Nucleus accumbens (tissue), 56 donors: ENCODE measurements at places on chromosomes 1 and 21.

DNA sequence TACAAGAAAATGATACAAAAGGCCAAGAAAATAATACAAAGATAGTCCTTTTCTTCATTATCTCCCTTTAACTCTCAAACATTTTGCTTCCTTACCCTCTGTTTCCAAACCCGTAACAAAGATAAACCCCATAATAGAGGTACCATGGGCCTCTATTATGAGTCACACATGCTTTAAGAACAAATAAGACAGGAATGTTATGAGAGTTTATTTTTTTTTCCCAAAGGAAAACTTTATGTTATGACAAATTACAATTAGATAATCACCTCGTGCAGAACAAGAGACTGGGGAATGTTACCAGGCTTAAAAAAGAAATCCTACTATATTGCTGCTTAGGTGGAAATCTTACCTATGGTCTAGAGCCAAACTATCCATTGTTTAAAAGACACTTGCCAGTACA lies 272.0 kb downstream of the BRINP3 start:
- no peak for DNase-seq

- no peak for DNase-seq
Observed at GRCh38 chr1:22210176-22210575, 67.3 kb upstream of the WNT4 start.

- no peak for DNase-seq
Observed at GRCh38 chr1:245873068-245873467, 634.0 kb downstream of the SMYD3 start.

DNA sequence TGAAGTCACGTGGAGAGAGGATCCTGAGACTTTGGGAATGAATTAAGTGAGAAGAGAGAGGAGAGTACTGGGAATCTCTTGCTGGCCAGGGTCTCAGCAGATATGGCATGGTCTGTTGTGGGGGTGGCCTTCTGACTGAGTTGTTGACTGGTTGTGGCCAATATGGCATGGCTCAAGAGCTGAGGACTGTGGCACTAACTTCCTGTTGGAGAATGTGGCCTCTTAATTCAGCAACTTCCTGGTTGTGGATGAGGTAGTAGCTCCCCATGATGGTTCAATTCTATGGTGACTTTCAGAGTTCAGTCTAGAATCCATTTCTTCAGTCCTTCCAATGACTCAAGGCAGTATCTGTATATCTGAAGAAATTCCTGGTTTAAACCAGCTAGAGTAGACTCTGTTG lies 44.7 kb upstream of the PAXBP1 start:
- no peak for DNase-seq

DNA sequence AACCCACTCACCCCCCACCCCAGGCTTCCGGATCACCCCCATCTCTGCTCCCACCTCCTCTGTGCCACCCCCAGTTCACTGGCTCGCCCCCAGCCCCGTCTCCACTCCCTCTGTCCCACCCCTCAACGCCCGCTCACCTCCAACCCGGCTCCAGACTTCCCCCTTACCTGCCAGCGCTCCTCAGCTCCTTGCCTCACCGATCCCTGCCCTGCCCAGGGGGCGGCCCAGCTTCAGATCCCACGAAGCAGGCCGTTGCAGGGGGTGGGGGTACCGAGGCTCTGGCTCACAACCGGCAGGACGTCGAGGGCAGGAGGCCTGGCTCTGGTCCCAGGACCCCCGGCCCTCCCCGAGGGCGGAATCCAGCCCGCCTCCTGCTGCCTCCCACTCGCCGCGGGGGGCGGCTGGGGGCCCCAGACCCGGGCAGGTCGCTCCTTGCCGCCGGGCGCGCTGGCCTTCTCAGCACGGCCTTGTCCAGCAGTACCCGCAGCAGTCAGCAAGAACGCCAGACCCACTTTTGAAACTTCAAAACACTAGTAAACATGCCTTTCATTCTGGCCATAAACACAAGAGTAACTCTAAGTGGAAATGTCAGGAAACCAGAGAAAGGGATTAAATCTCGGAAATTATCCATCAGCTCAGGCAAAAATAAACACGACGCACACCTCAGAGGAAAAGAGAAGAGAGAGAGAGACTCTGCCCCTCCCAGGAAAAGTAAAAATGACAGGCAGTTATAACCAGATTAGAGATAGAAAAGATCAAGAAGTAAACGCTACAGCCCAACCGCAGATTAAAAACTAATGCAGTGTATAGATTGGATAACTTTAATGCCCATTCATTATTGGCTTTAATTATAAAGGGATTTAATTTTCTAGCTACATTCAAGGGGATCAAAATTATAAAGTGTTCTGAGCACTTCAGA lies 1.0 kb upstream of the FAM89A start:
- no peak for DNase-seq

DNA sequence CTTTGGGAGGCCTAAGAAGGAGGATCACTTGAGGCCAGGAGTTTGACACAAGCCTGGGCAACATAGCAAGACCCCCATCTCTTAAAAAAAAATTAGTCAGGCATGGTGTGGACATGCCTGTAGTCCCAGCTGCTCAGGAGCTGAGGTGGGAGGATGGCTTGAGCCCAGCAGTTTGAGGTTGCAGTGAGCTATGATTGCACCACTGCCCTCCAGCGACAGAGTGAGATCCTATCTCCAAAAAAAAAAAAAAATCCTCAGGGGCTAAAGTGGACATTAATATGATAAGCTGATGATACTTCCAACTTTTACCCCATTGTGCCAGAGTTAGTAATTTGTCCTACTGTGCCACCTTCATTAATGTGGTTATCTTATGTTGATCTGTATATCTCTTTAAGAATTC lies 327.8 kb upstream of the FMN2 start:
- DNase-seq = no peak

GRCh38 chr1:98692482-98692881 lies 31.0 kb downstream of the SNX7 start:
- DNase-seq = no peak

DNA sequence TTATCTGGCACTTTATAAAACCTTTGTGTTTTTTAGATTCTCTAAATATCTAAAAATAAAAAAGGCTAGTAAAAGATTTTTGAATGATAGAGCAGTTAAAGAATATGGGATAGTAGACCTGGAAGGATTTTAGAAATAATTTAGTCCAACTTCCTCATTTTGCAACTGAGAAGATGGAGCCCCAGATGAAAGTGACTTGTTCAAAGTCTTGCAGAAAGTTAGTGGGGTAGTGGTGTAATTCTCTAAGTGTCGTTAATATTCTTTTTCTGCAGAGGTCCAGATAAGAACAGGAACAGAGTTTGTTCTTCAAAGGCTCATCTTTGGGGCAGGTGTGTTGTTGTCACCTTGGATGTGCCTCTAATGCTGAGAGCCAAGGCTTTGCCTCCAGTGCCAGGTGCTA lies 159.5 kb downstream of the DISC1 start:
- DNase-seq = no peak

- no peak for DNase-seq
Observed at GRCh38 chr1:182213163-182213562, 151.7 kb upstream of the ZNF648 start.

DNA sequence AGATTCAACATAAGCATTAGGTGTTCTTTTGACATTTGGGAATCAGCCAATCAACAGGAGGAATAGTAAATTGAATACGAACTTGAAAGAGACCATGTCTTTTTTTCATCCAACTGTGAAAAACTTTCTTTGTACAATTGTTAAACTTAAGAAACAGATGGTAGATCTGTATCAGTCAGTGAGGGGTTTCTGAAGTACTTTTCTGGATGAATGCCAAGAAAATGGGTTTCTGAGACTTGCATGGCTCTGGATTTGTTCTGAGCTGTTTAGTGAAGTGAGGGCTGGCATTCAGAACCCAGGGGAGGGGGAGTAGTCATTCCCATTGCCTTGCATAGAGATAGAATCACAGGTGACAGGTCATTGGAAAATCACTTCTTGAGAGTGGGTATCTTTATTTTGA lies 37.4 kb downstream of the PTPRC start:
- DNase-seq = no peak

GRCh38 chr1:33370301-33370700 lies 49.4 kb upstream of the A3GALT2 start:
- DNase-seq = no peak

DNA sequence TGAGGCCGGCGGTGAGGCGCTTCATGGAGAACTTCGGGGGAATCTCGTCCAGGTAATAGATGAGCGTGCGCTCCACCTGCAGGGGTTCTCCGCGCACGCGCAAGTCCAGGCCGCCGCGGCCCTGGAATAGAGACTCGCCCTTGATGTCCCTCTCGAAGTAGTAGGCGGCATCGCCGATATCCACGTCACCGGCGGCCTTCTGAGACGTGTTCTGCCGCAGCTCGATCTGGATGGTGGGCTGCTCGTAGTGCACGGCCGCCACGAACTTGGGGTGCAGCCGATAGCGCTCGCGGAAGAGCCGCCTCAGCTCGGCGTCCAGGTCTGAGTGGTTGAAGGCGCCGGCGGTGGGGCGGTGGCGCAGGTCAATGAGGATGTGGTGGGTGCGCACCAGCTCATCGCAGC lies 726 bp downstream of the TACSTD2 start:
- DNase-seq = no peak

DNA sequence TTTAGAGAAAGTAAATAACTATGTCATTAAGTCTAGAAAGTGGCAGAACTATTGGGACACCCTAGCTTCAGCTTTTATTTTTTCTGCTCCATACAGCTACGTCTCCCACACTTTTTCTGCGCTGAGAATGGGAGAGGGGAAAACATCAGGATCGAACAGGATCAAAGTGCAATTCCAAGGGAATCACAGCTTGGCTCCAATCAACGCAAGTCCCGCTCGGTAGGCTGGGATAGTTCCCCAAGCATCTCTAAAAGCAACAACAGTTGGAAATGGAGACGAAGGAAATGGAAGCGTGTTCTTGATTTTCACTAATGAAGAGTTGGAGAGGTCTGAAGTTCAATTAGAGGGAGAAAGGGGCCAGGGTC lies 536 bp downstream of the HMGCL start:
- DNase-seq = no peak

GRCh38 chr1:192945390-192946130 lies 113.6 kb downstream of the UCHL5 start:
- no peak for DNase-seq

GRCh38 chr1:17893891-17894631 lies 138.9 kb downstream of the ACTL8 start:
- DNase-seq = no peak

DNA sequence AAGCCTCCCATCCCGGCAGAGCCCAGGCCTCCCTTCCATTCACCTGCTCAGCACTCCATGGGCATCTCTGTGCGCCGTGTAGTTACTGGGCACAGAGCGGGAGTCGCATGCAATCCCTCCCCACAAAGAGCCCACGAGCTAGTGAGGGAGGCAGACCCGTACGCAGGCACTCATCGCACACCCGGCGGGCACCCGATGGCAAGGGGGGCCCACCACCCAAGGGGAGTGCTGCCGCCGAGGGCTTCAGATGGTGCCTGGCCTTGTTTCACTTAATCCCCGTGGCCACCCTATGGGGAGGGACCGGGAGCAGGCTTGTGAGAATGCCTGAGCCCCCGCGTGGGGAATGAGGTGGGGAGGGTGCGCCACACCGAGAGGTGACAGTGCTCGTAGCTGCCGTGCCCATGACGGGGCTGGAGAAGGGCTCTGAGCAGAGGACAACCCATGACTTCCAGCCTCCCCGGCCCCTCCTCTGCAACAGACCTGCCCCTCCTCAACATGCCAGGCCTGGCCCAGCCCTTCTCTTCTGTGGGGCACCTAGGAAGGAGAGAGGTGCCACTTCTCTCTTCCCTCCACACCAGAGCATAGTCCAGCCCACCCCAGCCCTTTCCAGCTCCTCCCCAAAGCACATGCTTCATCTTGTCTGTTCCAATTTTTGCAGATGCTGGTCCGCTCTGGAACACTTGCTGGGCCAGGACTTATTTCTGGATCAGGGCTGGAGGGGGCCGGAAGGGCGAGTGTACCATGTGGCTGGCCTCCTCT lies 30.2 kb upstream of the SELENON start:
- DNase-seq = no peak

GRCh38 chr21:15820327-15820726 lies 90.5 kb downstream of the USP25 start:
- DNase-seq = no peak

DNA sequence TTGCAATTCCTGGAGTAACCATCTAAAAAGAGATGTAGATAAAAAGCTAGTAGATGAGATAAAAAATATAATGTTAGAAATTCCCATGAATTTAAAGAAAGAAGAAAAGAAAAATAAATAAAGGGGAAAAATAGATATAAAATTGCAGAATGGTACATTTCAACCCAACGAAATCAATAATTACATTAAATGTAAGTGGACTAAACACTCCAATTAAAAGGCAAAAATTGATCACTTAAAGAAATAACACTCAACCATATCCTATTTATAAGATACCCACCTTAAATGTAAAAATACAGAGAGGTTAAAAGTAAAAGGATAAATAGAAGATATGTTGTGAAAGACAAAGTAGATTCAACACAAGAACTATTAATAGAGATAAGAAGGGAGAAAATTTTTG lies 150.5 kb upstream of the GRIK3 start:
- DNase-seq = no peak

GRCh38 chr1:46187106-46187869 lies 10.9 kb downstream of the POMGNT1 start:
- no peak for DNase-seq

DNA sequence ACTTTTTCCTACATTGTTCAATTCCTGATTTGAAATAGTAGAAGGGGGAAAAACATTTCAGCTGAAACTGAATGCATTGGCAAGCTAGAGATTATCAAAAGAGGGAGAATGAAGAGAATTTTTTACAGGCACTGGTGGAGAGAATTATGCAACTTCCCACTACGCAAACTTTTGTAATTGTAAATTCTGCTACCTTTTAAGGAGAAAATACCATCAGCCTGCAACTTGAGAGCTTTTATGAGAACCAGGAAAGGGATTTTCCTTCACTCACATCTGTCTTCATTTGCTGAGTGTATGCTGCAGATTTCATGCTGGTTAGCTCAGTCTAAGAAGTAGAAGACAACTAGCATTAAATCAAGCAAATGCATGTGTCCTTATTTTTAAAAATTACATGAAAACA lies 43.7 kb downstream of the ADAMTS1 start:
- DNase-seq = no peak

GRCh38 chr21:24188506-24188905 lies 1418.8 kb downstream of the MRPL39 start:
- DNase-seq = no peak

GRCh38 chr1:92791487-92792066 lies 6.7 kb upstream of the EVI5 start:
- no peak for DNase-seq

DNA sequence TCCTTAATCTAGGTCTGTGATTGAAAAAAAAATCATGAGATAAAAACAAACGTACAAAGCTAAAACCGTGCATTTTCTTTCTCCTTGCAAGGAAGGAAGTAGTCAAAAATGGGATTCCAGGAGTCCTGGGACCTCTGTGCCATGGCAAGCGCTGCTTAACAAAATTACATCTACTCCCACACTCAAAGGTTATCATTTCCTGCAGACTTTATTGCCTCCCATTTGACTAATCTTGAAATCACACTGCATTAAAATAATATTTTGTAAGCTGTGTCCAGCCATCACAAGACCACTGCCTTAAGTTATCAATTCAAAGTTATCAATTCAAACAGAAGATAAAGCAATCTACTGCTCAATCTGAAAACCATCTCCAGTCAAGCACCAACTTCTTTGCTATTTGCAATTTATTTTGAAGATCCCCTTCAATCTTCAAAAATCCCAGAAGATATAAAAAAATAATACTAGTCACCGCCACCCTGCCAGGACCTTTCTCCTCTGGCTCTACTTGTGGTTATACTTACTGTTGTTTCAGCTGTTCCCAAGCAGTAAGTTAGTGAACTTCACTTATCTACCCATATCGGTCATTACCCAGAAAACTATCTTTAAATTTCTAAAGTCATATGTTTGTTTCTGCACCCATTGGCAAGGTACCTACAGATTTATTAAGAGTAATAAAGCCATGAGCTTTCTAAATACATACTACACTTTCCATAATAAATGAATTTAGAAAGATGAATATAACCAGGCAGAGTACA lies 38.1 kb upstream of the RAP1GAP start:
- DNase-seq = no peak
